Calu3 (cell line): ENCODE measurements at places on chromosomes 13 and 19. TPM values are rescaled to one million over a fixed set of nuclear protein-coding genes. Genes with fewer than 3 reads are reported as not detected.

DNA sequence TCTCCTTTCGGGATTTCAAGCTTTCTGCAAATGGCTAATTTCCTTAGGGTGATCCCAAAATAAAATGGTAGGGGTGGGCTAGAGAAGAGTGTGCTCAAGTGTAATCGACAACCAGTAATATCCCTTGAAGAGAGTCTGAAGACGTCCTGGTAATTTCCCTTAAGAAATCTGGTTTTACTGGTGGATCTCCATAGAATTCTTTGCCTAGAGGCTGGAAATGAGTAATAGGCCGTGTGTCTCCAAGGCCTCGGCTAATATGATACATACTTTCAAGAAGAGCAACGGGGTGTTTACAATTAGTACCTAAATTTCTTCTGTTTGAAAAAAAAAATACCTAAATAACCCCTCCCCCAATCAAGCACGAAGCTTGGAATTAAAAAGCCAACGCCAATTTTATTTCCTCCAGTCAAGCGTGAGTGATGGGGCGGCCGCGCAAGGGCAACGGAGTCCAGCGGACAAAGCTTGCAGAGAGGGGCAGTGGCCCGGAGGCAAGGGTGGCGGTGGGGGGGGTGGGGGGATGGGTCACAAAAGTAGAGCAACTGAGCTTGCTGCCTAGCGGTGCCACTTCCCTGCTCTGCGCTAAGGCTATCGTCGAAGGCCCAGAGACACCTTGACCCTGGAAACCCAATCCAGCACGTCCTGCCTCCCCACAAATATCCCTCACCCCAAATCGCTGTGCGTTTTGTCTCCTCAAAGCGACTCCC is 7.8 kb downstream of the SOX21 start:
- peaks cover 39% of the 10 kb centered on the region for H3K27me3 ChIP-seq
- no peaks in the 10 kb centered on the region for H3K36me3 ChIP-seq
- no peaks in the 10 kb centered on the region for H3K4me1 ChIP-seq
- no peak for DNase-seq
- H3K4me3 ChIP-seq: no peak overlapping the region
- H3K27ac ChIP-seq: no peak overlapping the region

DNA sequence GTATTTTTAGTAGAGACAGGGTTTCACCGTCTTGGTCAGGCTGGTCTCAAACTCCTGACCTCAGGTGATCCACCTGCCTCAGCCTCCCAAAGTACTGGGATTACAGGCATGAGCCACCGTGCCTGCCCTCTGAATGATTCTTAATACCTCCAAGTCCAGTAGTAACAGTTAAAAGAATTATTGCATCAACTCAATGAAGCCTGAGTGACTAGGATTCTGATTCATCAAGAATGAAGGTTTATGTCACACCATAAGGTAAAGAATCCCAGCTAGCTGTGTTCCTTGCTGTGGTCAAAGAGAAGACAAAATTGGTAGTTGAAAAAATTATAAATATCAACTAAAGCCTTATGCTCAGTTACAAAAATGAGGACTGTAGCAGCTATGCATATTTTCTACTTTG is 81.2 kb upstream of the ABCC4 start:
- DNase-seq: no peak
- H3K27ac ChIP-seq: no peak overlapping the region
- no peaks in the 10 kb centered on the region for H3K4me1 ChIP-seq
- no peaks in the 10 kb centered on the region for H3K27me3 ChIP-seq
- H3K36me3 ChIP-seq: no peaks in the 10 kb centered on the region

DNA sequence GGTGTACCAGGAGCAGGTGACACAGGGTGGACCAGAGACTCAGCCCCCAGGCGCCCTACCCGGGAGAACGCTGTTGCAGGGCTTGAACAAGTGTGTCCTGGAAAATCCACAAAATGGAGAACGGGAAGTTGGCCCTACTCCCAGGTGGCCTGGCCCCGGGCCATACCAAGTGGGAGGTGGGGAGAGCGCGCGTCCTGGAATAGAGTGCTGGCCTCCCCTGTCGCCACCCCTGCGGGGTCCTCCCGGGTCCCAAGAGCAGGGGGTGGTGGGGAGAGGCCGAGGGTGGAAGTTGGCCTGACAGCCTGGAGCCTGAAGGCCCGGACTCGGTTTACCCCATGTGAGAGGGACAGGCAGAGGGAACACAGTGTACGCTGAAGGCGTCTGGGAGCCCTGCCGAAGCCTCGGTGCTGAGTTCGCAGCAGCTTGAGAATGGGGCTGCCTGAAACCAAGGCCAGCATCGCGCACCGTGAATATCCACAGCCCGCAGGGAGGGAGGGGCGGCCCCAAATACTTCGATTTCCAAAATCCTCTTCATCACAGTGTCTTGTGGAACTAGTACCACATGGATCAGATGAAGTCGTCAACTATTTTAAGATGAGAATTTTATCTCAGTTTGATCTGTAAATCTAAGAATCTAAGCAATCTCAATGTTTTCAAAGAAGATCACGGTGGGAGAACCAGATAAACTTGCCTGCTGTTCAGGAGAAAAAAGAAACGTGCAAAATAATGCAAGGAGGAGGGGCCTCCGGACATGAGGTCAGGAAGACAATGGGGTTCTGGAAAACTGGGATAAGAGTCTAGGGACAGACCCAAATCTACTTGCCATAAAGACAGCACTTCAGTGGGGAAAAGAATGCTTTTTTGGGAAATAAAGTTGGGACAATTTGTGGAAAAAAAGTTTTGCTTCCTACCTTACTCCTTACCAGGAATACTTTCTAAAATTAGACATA is 10.4 kb upstream of the KLF16 start:
- H3K4me1 ChIP-seq: peaks cover 8% of the 10 kb centered on the region
- H3K27ac ChIP-seq: no peak overlapping the region
- H3K4me3 ChIP-seq: peak overlapping the region; percentile 96
- no peaks in the 10 kb centered on the region for H3K27me3 ChIP-seq
- DNase-seq: no peak
- peaks cover 19% of the 10 kb centered on the region for H3K36me3 ChIP-seq

DNA sequence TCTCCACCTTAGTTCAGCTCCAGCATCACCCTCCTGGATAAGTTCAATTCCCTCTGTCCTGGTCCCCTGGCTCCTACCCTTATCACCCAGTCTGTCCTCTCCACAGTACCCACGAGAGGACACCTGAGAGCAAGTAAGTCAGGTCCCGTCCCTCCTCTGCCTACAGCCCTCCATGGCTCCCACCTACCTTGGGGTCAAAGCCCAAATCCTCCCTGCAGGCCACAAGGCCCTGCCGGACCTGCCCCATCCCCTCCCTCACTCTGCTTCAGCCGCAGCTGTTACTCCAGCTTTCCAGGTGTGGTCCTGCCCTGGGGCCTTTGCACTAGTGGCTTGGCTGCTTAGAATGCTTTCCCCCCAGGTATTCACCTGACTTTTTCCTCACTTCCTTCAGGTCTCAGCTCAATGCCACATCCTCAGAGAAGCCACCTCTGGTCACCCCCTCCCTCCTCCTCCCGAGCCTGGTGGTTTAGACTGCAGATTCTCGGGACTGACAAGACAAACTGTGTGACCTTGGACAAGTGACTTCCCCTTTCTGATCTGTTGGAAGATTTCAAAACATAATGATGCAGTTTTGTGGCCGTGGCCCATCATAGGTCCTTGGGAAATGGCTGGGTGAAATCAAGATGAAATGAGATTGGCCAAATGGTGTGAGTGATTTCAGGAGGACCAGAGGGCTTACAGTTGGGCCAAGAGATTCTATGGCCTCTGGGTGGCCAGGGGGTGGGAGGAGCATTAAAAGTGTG is 3.6 kb downstream of the TUBB4A start:
- H3K4me1 ChIP-seq: no peaks in the 10 kb centered on the region
- no peak for DNase-seq
- no peak overlapping the region for H3K4me3 ChIP-seq
- peaks cover 33% of the 10 kb centered on the region for H3K27me3 ChIP-seq
- H3K36me3 ChIP-seq: peaks cover 4% of the 10 kb centered on the region

The ZNF528 gene
- not detected in 2 replicates for total RNA-seq
